ENCODE measurements at places on chromosomes 7 and 10. TPM values are rescaled to one million over a fixed set of nuclear protein-coding genes. Genes with fewer than 3 reads are reported as not detected.

DNA sequence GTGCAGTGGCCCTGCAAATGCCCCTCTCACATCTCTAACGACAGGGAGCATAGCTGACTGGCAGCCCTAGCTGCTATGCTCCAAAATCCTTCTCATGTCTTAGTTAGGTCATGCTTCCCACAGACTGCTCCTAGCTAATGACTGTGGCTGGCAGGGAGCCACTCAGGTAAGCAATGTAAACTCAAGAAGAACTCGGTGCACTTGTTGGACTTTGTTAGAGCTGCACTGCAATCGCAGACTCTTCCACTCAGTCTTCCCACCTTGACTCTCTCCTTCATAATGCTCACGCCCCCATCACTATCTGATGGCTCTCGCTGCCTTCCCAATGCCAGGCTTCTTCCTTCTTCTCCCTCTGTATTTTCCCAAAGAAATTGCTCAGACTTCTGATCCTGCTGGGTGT, 24.0 kb downstream of the OR9A2 start:
- no peaks in the 10 kb centered on the region for H3K27me3 ChIP-seq
- H3K4me3 ChIP-seq: no peak overlapping the region
- H3K27ac ChIP-seq: no peak overlapping the region

The MMD2 gene
- polyA plus RNA-seq: not detected

DNA sequence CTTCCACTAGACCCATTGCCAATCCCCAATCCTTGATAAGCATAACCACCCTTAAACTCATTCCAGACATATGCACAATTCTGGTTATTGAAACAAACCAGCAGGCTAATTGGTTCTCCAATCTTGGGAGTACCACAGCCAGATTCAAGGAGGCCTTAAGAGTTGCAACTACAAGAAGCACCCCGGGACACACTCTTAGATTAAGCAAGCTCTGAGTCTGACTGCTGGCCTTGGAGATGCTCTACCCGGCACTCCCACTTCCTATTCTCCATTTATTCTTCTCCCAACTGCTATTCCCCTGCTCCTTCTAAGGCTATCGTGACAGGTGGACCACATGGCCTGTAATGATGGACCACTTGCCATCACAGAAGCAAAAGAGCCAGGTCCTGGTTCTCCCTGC, 40.3 kb downstream of the CYTH3 start:
- no peak overlapping the region for H3K27ac ChIP-seq
- no peaks in the 10 kb centered on the region for H3K36me3 ChIP-seq
- peaks cover 7% of the 10 kb centered on the region for H3K4me1 ChIP-seq
- H3K27me3 ChIP-seq: no peaks in the 10 kb centered on the region
- no peak for DNase-seq

DNA sequence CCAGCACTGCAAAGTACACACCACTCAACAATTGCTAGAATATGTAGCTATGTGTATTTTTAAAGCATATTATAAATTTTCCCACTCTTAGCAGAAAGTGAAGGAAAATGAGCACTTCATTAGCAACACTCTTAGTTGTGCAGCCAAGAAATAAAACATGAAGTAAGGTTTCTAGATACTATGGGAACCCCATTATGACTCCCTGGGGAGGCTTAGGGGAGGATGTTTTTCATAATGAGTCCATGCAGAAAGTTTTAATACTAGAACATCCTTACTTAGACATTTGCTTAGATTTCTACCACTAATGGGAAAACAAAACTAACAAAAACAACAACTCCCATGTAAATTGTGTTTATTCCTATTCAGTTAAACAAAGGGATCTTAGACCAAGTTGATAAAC, 148.4 kb upstream of the HDAC9 start:
- no peaks in the 10 kb centered on the region for H3K27me3 ChIP-seq
- no peak overlapping the region for H3K27ac ChIP-seq
- no peak for DNase-seq
- peaks cover 49% of the 10 kb centered on the region for H3K4me1 ChIP-seq

DNA sequence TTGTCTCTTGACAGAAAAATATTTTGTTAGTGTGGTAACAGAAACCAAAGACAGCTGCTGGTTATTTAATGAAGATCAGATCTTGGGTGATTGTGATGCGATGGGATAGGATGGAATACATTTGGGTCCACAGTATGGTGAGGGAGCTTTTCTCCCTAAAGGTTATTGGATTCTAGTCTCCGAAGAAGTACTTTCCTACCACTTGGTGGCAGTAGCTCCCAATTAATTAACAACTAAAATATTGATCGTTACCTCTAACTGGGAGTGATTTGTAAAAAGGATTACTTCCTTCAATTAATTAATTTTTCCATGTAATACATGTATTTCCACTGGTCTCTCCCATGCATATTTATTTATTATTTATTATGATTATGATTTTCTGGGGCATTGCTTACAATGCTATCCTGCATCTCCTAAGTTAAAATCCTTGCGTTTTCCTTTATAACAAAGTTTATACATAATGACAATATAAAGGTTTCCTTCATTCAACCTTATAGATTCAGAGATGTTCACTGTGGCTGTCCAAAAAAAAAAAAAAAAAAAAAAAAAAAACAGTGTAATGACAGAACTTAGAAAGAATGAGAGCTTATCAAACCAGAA, 25.6 kb downstream of the TMEM196 start:
- H3K4me1 ChIP-seq: no peaks in the 10 kb centered on the region
- no peak overlapping the region for H3K27ac ChIP-seq
- no peaks in the 10 kb centered on the region for H3K27me3 ChIP-seq
- no peak for DNase-seq
- H3K36me3 ChIP-seq: no peaks in the 10 kb centered on the region
- H3K4me3 ChIP-seq: no peak overlapping the region

The ASZ1 gene
- not detected for polyA plus RNA-seq

GRCh38 chr7:32126843-32127242, 56.6 kb upstream of the PDE1C start:
- no peaks in the 10 kb centered on the region for H3K27me3 ChIP-seq
- H3K27ac ChIP-seq: no peak overlapping the region
- H3K36me3 ChIP-seq: no peaks in the 10 kb centered on the region
- no peak overlapping the region for H3K4me3 ChIP-seq
- no peak for DNase-seq

DNA sequence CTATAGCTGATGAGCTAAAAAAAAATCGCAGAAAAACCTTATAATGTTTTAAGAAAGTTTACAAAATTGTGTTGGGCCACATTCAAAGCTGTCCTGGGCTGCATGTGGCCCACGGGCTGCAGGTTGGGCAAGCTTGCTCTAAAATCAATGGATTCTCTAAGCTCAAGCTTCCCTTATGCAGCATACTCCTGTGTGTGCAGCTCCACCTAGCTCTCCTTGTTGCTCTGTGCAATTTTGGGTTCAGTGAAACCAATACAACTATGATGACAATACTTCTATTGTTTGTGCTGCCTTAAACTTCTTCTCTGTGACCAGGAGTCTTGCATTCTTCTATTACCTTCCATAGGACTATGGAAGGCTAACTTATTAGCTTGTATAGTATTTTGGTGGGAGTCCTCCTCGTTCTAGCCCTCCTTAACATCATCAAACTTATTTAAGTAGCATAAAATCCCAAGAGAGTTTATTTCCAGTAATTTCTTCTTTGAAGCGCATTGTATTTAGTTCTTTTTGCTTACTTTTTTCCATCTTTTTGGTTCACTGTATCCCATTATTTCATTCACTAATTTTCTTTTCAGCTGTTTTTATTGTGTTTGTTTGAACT, 170.9 kb upstream of the SMIM30 start:
- H3K4me3 ChIP-seq: no peak overlapping the region
- H3K4me1 ChIP-seq: no peaks in the 10 kb centered on the region
- no peak for DNase-seq
- H3K27ac ChIP-seq: no peak overlapping the region

The CYP26C1 gene
- polyA plus RNA-seq: 0.06 TPM

DNA sequence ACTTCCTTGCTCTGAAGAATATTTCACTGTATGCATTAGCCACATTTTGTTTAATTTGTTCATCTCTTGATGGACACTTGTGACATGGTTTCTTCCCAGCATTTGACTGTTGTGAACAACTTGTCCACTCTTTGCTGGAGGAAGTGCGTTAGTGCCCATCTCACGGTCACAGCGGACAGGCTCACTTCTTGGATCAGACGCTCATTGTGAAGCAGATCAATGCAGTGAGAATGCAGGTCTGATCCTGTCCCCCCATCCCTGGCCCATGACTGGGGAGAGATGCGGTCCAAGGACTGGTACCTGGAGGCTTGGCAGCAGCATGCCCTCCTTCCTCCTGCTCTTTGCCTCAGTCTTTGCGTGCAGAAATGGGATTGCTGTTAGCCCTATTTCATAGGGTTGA, 41.5 kb downstream of the DOCK1 start:
- no peak overlapping the region for H3K4me3 ChIP-seq
- no peaks in the 10 kb centered on the region for H3K27me3 ChIP-seq
- no peaks in the 10 kb centered on the region for H3K36me3 ChIP-seq
- no peaks in the 10 kb centered on the region for H3K4me1 ChIP-seq
- no peak overlapping the region for H3K27ac ChIP-seq
- no peak for DNase-seq

GRCh38 chr10:112799726-112800510, 150.1 kb upstream of the TCF7L2 start:
- H3K36me3 ChIP-seq: peaks cover 12% of the 10 kb centered on the region
- H3K4me3 ChIP-seq: no peak overlapping the region
- H3K4me1 ChIP-seq: no peaks in the 10 kb centered on the region
- DNase-seq: no peak

The CISD1 gene
- polyA plus RNA-seq: 26.4 TPM

DNA sequence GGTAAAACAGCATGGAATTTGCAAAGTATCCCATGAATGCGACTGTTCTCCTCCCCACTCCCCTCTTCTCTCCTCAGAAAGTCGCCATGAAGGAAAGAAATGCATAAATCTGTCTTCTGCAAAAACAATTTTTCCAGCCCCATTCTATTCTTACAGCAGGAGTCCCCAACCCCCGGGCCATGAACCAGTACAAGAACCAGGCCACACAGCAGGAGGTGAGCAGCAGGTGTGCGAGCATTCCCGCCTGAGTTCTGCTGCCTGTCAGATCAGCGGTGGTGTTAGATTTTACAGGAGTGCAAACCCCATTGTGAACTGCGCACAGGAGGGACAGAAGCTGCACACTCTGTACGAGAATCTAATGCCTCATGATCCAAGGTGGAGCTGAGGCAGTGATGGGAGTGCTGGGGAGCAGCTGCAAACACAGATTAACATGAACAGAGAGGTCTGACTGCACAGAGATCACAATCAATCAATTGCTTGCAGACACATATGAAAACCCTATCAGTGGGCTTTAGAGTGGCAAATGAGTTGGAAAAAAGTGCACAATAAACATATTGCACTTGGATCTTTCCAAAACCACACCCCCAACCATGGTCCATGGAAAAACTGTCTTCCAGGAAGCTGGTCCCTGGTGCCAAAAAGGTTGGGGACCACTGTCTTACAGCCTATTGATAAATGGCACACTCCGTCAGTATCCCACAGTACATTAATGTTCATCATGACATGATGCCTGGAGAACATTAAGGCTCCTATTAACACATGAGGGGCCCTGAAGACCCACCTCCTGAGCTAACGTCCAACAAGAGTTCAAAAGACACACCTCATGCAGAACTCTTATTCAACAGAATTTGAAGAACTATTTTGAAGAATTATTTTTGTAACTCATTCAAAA, 205.0 kb downstream of the PTPRN2 start:
- peak; percentile 42 for DNase-seq
- H3K27me3 ChIP-seq: no peaks in the 10 kb centered on the region
- no peak overlapping the region for H3K4me3 ChIP-seq
- H3K27ac ChIP-seq: no peak overlapping the region

DNA sequence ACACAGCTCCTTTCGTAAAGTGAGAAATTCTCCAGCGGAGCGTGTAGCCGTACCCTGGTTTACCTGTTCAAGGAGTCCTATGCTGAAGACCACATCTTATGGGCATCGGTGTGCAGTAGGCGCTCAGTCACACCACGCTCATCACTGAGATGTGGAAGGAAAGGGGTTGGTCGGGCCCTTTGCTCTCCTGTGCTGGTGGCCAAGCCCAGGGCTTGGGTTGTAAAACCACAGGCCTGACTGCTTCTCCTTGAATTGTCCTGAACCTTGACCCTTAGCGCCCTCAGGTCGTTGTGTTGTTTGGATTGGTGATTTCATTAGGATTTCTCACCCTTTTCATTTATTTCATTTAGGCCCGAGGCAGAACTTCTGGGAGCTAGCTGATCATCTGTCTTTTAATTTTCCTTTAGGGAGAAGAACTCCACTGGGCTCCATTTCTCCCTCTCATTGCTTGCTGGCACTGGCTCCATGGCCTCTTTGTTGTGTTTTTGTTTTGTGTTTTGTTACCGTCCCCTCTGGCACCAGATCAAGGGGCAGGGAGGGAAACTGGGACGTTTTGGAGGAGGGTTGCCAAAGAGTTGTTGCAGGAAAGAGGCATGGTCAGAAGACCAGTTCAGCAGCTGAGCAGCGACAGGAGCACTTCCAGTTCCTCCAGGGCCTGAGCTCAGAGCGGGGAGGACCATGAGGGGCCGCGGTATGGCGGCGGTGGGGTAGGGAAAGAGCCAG, 511.4 kb upstream of the GALNT17 start:
- H3K27ac ChIP-seq: no peak overlapping the region
- no peaks in the 10 kb centered on the region for H3K4me1 ChIP-seq
- no peak overlapping the region for H3K4me3 ChIP-seq
- H3K36me3 ChIP-seq: no peaks in the 10 kb centered on the region

The RTKN2 gene
- 0.62 TPM for polyA plus RNA-seq

DNA sequence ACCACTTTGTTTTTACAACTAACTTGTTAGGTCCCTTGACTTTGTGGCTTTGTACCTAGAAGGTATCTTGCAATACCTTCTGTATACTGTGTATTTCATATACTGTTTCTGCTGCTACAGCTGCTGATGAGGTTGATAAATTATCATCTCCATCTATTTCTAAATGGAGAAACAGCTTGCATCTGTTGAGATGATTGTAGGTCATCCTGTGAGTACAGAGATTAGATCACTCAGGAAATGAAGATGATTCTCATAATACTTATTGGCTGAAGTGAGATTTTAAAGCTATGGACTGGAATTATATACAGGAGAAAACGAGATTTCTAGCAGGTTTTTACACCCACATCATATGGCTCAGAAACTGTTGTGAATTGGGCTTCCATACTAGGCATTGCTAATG, 280.5 kb downstream of the KCND2 start:
- H3K27ac ChIP-seq: no peak overlapping the region
- H3K4me1 ChIP-seq: no peaks in the 10 kb centered on the region
- no peaks in the 10 kb centered on the region for H3K36me3 ChIP-seq
- no peak overlapping the region for H3K4me3 ChIP-seq

DNA sequence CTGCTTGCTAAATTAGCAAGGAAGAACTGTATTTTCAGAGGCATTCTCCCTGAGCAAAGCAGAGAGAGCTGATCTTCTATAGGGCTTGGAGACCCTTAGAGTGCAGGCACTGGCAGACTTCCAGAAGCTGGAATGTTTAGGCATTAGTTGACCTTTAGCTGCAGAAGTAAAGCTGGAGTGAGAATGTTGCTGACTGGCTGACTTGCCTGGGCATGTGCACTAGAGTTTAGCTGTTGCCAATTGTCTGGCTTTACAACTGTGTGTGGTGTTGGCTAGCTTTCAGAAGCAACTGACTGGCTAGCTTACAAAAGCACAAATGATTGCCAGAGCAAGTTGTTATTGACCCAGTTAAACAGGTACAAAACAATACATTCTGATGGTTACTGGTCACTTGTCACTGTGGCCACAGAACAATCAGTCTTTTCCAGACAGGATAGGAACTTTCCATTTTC, 25.1 kb downstream of the FAM13C start:
- no peaks in the 10 kb centered on the region for H3K4me1 ChIP-seq
- no peaks in the 10 kb centered on the region for H3K27me3 ChIP-seq
- H3K4me3 ChIP-seq: no peak overlapping the region
- peak overlapping the region; percentile 4 for H3K27ac ChIP-seq
- no peak for DNase-seq
- no peaks in the 10 kb centered on the region for H3K36me3 ChIP-seq

The FAM24B gene
- polyA plus RNA-seq: 5.4 TPM

The TMEM236 gene
- 0.22 TPM for polyA plus RNA-seq

All from spleen (tissue), 13 donors.